ENCODE measurements at places on chromosomes 2 and 18.
A peak's percentile ranks its signal among the peaks of the same experiment; 100 is the strongest.

- DNase-seq: no peak
- no peak overlapping the region for H3K27ac ChIP-seq
- H3K27me3 ChIP-seq: no peaks in the 10 kb centered on the region
- no peaks in the 10 kb centered on the region for H3K36me3 ChIP-seq
- no peak overlapping the region for H3K4me3 ChIP-seq
- no peaks in the 10 kb centered on the region for H3K4me1 ChIP-seq
Observed at GRCh38 chr2:216793386-216793785, 66.5 kb downstream of the TNP1 start.

DNA sequence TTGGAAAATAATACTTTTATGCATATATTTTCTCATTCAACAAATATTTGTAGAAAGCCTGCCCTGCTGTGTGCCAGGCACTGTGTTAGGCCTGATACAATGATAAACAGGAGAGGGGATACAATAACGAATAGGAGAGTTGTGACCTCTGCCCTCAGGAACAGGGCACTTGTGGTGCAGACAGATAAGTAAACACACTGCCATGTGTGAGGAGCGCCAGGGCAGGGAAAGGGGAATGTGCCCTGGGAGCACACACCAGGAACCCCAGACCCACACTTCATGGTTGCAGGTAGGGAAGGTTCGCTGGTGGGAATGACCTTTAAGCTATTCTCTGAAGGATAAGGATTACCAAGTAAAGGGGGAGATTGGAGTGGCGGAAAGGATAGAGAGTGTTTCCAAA is 42.2 kb upstream of the DSC1 start:
- H3K27me3 ChIP-seq: no peaks in the 10 kb centered on the region
- DNase-seq: no peak
- H3K27ac ChIP-seq: no peak overlapping the region
- H3K4me1 ChIP-seq: peaks cover 8% of the 10 kb centered on the region
- no peak overlapping the region for H3K4me3 ChIP-seq

DNA sequence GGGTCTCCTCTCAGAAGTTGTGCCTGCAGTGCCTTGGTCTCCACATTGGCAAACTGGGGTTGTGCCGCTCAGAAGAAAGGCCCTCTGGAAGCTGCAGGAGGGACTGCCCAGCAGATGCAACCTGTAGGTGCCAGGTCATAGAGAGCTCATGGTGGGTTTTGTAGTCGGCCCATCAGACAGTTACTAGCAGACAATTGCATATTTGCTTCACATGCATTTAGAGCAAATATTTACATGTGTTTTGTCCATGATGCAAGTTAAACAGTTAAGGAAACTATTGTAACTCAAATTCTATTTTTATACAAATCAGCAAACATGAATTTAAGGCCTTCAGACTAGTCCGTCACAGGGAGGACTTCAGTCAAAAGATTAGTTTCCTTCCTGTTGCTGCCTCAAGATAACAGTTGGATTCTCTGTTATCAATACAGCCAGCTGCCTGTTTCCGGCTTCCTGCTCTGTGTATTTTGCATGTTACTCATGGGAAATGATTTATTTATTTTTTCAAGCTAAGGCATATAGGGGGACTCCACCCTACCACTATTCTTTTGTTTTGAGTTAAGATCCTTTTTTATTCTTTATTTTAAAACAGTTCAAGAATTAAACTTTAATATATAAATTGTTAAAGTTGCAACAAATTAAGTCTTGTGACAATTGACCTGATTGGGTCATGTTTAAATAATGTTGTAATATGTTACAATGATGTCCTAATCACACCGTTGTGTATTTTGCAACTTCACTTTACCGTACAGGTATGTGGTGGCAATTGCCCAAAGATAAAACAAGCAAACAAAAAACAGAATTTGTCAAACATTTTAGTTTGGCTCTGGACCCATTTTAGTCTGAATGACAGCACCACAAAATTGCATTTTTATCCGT is 133.5 kb downstream of the SPTBN1 start:
- H3K4me1 ChIP-seq: peaks cover 71% of the 10 kb centered on the region
- H3K27me3 ChIP-seq: no peaks in the 10 kb centered on the region
- H3K4me3 ChIP-seq: peak overlapping the region; percentile 14

DNA sequence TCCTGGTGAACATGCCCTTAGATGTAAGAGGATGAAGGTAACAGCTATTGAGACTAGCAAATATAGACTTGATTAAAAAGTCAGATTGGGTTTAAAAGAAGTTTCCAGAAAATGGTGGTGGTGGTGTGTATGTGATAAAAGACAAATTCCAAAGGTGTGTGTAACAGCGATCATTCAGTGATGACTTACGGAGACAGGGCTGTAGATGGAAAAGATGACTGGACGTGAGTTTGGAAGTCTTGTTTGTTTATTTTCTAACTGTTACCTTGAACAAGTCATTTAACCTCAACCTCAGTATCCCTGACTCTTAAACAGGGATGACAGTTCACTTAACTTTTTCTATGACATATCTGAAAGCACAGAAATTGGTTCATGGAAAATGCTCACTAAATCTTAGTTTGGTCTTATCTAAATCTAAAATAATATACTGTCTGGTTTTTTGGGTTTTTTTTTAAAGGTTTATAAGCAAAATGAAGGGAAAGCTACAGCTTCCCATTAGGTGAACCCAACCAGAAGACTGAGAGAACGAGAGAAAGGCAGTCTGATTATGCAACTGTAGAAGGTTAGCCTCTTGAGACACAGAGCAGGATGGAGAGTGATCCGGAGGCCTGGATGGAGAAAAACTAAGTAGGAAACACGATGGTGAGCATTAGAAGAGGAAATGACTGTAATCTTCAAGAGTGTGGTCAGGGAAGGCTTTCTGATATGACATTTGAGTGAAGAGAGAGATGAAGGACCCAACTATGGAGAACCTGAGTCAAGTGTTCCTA is 71.9 kb downstream of the TCF4 start:
- no peaks in the 10 kb centered on the region for H3K36me3 ChIP-seq
- H3K27me3 ChIP-seq: no peaks in the 10 kb centered on the region
- no peak overlapping the region for H3K27ac ChIP-seq
- H3K4me1 ChIP-seq: no peaks in the 10 kb centered on the region

- no peak overlapping the region for H3K27ac ChIP-seq
- no peak overlapping the region for H3K4me3 ChIP-seq
- DNase-seq: no peak
- no peaks in the 10 kb centered on the region for H3K36me3 ChIP-seq
- H3K4me1 ChIP-seq: no peaks in the 10 kb centered on the region
Observed at GRCh38 chr2:219443016-219443696, 8.5 kb downstream of the SPEG start.
